Muscle of leg (tissue), 16 donors: ENCODE measurements at places on chromosomes 1 and 21. TPM values are rescaled to one million over a fixed set of nuclear protein-coding genes. Genes with fewer than 3 reads are reported as not detected.

- DNase-seq: no peak
Observed at GRCh38 chr1:17576519-17576853, 37.0 kb downstream of the ARHGEF10L start.

GRCh38 chr1:81681114-81681513, 119.6 kb upstream of the ADGRL2 start:
- DNase-seq: peak; percentile 79

DNA sequence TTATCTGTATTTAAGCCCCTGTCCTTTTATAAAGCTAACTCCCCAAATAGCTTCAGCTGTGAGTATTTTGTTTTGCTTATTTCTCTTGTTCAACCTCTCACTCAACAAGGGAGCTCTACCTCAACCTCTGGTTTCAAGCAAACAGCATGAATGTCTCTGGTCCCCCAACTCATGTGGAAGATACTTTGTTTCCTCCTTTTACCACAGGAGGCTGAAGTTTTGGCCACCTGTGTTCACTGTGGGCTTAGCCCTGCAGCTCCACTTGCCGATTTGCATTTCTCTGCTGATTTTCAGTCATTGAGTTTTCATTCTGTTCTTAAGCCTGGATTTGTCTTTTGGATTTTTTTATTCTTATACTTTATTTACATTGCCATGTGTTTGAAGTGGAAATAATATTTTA, 613.1 kb downstream of the USP25 start:
- DNase-seq: no peak

DNA sequence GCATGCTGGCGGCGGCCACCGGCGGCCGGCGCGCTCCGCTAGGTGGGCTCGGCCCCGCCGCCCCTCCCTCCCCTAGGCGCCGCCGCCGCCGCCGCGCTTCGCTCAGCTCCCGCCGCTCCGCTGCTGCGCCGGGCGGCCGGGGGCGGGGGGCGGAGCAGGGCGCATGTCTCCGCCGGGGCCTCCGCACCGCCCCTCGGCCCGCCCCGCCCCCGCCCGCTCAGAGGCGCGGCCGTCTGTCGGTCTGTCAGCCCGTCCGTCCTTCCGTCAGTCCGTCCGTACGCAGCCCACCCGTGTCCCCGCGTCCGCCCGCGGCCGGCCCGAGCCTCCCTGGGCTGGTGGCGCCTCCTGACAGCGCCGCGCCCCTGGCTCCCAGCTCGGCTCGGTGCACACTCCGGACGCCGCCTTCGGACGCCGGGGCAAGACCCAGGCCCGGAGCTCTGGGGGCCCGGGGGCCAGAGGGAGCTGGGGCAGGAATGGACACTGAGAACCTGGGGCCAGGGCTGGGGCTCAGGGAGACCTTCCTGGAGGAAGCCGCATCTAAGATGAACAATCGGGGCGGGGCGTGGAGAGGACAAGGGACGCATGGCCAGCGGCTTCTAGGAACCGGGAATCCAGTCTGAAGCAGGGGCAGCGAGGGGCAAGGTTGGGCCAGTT, at the start of gene GPR153:
Gene GPR153 (minus strand): TSS at position 138 of the 654 bp plus-strand sequence. CDS start 6,193 bp downstream, outside the sequence.
- peak; percentile 75 for DNase-seq

Gene KTI12
- 3.4 TPM for polyA plus RNA-seq

Gene HSD3B2
- not detected for polyA plus RNA-seq

DNA sequence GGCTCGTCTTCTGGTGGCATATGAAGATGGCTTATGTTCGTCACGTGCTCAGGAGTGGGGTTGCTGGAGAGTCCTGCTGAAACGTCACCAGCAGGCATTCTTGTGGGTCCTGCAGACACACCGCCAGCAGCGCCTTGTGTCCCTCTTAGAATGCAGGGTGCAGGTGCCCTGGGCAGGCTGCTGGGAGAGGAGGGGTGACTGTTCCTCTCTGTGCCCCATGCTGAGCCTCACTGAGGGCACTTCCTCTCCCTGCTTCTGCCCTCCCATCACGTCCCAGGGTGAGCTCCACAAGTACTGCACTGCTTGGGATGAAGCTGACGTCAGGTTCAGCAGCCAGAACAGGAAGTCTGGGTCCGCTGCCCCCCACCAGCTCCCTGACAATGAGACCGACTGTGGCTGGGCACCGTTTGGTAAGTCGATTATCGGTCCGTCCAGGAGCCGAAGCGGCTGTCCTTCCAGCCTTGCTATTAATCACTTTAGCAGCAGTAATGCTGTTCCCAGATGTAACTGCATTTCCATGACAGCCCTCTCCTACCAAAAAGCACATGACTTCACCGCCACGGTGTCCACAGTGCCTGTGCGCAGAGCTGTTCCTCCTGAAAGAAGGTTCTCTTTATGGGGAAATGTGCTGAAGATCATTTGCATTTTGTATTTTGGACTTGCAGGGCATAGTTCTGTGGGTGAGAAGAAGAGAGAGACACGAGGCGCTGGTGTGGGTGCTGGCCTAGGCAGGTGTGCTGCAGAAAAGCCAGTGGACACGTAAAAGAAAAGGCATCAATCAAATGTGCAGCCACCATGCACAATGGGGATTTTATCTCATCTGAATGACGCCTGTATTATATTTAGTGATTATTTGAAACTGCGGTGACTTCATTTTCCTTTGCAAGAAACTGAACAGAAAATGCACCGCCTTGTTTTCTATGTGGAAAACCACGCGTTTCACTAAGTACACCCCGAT, 21.0 kb downstream of the SLC37A1 start:
- peak; percentile 83 for DNase-seq

Gene OR2M3
- 0.01 TPM for polyA plus RNA-seq

DNA sequence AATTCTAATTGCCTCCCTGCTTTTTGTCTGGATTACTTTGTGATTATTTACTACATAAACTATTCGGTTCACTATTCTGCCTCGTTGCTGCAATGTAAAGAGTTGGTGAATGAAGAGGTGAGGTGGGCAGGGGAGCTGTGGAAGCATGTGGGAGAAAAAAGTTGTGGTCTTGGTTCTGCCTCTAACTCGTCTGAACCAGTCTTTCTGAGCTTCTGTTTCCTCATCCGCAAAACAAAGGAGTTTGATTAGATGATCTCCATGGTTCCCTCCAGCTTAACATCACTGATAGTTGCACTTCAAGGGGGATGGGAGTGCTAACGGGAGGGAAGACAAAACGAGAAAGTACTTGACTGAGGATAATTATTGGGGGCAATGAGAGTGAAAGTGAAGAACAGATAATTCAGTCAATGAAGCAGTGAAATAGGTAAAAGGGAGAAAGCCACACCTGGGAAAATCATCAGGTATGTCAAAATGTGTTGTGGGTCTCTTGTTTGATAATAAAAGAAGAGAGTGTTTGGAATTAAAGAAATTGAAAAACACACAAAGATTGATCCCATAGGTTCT, 26.2 kb upstream of the UHMK1 start:
- no peak for DNase-seq

GRCh38 chr1:64539781-64540218, 69.9 kb downstream of the CACHD1 start:
- DNase-seq: peak; percentile 69
